ENCODE measurements at places on chromosomes 4 and X. TPM values are rescaled to one million over a fixed set of nuclear protein-coding genes. Genes with fewer than 3 reads are reported as not detected.

The ABCG2 gene
- 3.1 TPM for total RNA-seq

The NIPAL1 gene
- total RNA-seq, result 11.1 TPM

The GSPT2 gene
- total RNA-seq, result 15.5 TPM

The CENPI gene
- 1.2 TPM for total RNA-seq

The GC gene
- not detected for total RNA-seq

The TMSB15A gene
- 0.15 TPM for total RNA-seq

The ARHGEF6 gene
- 6.9 TPM for total RNA-seq

DNA sequence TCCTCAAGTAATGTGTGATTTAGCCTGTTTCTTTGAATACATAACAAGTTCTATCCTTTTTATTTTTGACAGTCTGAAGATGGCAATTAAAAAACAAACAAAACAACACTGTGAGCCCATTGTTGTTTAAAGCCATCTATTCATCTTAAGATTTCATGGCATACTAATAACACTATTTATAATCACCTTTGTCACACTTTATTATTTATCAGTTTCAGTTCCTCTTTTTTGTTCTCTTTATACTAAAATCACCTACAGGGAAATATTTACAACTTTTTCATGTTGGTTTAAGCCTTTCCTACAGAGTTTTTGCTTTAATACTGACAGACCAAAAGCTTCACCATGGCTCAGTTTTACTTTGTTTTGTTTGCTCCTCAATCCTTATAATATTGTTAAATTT lies 247.4 kb upstream of the CTSO start:
- DNase-seq, result no peak

DNA sequence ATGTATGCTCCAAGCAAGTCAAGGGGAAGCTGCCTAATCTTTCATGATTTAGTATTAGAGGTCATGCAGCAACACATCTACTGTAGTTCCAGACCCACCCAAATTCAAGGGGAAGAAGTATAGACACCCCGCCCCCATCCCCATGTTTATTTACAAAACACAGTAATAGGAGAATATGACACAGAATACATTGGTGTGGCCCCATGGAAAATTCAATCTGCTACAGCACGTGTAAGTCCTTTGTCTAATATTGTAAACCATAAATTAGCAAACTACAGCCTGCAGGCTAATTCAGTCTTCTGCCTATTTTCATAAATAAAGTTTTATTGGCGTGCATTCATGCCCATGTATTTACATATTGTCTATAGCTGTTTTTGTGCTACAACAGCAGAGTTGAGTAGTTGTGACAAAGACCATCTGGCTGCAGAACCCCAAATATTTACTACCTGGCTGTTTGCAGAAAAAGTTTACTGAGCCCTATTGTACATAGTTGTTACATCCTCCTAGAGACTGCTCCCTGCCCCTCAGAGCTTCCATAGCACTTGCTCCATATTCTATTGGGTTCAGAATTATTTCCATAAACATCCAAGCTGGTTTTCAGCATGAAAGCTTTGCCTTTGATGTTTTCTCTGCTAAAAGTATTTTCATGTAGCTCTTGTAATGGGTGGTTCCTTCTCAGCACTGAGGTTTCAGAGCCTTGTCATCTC lies 326.8 kb upstream of the CPEB2 start:
- no peak for DNase-seq

- no peak for DNase-seq
These were observed 11.9 kb downstream of the FSTL5 start for GRCh38 chr4:162151850-162152249.

GRCh38 chr4:99648321-99648720 lies 9.3 kb downstream of the C4orf54 start:
- peak; percentile 73 for DNase-seq

GRCh38 chrX:149908308-149908707 lies 21.1 kb upstream of the HSFX4 start:
- no peak for DNase-seq

- peak; percentile 37 for DNase-seq
These were observed 514.3 kb downstream of the PDHA2 start for GRCh38 chr4:96354036-96354712.

DNA sequence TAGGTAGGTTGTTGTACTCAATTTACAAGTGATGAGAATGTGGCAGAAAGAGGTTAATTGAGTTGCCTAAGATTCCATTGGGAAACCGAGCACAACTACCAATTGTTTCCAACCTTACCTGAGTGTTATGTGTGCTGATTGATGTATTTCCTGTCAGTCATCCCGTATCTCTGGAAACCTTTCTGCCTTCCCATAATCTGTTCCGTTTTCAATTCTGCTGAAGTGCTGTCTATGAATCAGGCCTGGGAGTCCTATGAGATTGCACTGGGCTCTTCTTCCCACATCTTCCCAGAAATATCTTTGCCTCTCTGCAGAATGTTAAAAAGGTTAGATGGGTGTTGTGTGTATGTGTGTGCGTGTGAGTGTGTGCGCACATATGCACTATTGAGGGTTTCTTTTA lies 229.5 kb upstream of the ANXA3 start:
- no peak for DNase-seq

- DNase-seq, result no peak
These were observed 52.0 kb downstream of the HMX1 start for GRCh38 chr4:8819473-8820177.

DNA sequence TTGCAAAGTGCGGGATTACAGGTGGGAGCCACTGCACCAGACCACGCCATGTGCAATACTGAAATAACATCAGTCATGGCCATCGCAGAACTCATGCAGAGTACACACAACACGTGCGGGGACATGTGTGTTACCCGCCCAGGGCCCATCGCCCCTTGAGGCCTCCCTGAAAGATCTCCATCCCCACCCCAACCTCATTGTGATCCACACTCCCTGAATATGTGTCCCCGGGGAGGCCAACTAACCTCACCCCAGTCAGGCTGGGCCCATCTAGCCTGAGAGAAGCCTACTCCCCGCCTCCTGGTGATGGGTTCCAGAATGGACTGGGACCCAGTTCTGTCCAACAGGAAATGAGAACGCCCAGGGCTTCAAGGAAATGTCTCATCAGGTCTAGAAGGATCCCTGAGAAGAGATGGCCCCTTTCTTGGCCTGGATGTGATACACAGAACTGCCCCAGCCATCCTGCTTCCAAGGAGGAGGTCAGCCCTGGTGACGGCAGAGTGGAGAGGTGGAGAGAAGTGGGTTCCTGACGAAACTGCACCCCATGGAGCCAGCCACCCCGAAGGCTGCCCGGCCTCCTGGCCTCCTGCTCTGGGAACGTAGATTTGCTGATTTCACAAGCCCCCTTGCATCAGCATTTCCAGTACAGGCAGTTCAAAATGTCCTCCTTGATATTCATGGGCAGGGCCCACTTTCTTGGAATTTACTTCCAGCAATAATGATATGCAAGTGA lies 22.5 kb upstream of the CLDN24 start:
- DNase-seq, result no peak

GRCh38 chr4:26789208-26789607 lies 71.4 kb upstream of the STIM2 start:
- DNase-seq, result no peak

DNA sequence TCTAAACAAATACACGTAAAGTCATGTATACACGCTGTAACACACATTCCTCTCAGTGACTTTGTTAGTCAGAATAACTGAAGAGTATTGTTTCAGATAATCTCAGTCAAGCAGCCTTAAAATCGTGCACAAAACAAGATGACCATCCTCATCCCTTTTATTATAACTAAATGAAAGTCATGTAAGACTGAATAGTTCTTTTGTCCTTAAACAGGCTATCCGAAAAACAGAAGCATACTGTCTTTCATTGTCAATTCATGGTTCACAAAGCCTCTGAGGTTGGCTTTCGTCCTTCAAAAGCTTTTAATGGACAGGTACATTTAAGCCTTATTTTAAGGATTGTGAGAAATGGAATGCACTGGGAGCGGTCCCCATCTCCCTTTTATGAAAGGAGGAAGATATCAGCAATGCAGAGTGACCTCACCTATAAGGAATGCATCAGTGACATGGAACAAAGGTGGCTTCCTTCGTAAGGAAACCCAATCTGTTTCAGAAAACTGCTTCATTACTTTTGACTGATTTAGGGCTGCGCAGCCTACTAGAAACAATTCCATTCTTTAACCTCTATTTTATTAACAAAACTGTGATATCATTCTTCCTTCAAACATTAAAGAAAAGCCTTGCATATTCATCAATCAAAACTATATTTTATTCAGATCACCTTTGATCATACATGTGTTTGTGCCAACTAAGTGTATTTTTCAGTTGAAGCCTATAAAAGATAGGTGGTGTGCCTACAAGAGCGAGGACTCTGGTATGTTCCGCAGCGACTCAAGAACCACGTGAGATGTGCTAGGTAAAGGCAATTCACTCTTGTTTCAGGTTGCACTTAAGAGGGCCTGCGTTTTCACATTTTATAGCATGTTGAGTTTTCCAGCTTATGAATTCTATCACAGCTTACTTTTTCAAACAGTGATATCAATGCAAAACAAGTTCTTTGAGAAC lies 19.2 kb downstream of the SH3RF1 start:
- peak; percentile 79 for DNase-seq

- no peak for DNase-seq
These were observed 327.1 kb downstream of the GLUD2 start for GRCh38 chrX:121374471-121374870.

DNA sequence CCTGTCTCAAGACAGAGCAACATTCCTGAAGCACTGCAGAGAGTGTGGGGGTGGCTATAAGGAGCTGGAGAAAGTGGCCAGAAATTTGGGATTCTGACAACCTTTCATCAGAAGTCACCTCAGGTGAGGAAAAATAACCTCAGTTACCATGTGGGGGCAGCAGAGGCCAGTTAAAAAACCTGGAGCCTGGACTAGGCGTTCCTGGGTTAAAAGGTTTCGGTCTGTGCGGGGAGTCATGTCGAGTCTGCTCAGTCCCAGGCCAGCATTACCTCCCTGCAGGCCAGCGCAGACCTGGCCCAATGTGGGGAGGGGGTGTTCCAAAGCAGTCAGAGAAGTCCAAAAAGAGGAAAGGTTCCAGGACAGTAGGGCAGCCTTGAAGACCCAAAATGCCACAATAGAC lies 10.9 kb upstream of the NALF2 start:
- no peak for DNase-seq

DNA sequence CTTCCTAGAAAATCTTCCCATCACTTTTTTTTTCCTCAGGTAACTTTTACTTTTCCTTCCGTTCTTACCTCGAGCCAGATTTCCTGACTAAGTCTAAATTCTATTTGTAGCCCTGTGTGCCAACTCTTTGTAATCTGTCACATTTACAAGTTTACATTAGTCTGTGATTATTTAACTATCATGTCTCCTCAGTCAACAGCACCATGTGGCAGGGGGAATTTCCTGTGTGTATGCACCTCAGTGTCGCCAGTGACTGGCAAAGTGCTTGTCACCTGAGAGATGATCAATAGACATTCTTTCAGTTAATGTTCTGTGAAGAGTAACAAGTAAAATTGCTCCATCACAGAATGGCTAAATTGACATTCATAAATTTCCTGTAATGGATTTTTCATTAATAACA lies 468.5 kb downstream of the PDGFC start:
- no peak for DNase-seq

DNA sequence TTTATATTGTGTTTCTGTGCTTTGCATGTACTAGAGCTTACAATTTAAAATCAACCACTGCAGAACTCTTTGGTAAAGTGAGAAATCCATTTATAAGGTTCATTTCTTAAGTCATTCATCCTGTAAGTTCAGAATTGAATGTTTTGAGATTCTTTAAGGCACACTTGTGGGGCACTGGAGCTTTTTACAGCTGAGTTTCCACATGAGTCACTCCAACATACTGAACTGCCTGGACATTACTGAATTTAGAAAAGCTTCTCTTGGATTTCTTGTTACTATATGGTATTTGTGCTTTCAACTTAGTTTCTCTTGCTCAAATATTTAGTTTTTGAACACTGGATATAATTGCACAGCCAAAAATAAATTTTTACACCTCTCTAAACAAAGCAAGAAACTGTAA lies 226.3 kb downstream of the PACRGL start:
- DNase-seq, result peak; percentile 40
